ENCODE measurements at places on chromosomes 2 and 18.

DNA sequence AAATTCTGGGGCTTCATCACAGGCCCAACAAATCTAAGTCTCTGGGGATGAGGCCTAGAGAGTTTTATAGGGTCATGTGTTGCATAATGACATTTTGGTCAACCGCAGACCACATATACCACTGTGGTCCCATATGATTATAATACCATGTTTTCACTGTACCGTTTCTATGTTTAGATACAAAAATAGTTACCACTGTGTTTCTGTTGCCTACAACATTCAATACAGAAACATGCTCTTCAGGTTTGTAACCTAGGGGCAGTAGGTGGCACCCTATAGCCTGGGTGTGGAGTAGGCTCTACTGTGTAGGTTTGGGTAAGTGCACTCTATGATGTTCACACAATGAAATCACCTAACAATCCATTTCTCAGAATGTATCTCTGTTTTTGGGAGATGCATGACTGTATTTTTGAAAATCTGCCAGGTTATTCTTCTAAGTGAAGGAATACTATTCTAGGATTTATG is 485.2 kb downstream of the PTPRM start:
- DNase-seq: no peak

GRCh38 chr2:176599796-176600485 is 330.7 kb downstream of the MTX2 start:
- no peak for DNase-seq

DNA sequence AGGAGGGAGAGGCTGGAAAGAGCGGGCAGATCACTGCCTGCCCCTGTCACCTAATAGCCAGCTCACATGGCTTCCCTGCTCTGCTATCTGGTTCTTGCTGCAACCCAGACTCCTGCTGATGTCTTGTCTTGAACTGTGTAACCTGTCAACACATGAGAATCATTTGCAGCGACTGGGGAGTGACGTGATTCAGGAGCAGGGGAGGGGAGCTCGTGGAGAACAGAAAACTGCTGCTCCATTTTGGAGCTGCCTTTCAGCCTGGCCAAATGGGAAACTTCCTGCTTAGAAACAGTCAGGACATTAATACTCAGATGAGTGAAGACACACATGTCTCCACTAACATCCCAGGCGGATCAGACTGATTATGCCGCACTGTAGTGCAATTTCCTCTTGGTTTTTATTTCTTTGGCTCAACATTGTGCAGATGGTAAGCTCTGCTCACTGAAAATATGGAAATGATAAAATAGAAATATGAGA is 38.1 kb downstream of the RPL37A start:
- no peak for DNase-seq

DNA sequence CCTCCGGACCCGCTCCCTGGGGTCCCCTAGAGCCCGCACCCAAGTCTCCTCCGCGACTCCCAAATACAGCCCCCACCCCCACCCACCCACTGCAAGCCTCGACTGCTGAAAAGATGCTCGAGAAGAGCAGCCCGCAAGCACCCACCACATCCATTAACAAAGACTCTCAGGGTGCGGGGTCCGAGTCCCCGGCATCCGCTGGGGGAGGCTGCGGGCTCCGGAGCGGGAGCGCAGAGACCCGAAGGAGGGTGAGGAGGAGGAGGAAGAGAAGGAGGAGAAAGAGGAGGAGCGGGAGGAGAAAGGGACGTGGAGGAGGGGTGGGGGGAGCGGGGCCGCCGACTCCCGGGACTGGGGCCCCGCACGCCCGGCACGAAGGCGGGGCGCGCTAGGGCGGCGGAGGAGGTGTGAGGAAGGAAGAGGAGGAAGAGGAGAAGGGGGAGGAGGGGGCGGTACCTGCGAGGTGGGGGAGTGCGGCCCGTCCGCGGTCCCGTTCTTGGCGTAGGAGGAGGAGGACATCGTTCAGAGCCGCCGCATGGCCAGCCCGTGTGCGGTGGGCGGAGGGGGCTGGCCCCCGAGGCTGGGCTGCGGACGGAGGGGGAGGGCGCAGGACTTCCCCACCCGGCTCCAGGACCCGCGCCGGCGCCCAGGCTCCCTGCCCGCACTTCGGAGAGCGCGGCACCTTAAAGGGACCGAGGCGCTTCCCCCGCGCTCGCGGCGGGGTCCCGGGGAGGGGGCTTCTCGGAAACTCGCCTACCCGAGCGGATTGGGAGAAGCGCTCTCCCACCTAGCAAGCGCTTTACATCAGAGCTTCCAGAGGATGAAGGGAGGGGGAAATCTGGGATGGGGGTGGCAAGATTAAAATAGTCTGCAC is at the start of gene CACNB4:
Gene CACNB4 (minus strand): TSS at position 549 of the 871 bp plus-strand sequence.
- peak; percentile 72 for DNase-seq

DNA sequence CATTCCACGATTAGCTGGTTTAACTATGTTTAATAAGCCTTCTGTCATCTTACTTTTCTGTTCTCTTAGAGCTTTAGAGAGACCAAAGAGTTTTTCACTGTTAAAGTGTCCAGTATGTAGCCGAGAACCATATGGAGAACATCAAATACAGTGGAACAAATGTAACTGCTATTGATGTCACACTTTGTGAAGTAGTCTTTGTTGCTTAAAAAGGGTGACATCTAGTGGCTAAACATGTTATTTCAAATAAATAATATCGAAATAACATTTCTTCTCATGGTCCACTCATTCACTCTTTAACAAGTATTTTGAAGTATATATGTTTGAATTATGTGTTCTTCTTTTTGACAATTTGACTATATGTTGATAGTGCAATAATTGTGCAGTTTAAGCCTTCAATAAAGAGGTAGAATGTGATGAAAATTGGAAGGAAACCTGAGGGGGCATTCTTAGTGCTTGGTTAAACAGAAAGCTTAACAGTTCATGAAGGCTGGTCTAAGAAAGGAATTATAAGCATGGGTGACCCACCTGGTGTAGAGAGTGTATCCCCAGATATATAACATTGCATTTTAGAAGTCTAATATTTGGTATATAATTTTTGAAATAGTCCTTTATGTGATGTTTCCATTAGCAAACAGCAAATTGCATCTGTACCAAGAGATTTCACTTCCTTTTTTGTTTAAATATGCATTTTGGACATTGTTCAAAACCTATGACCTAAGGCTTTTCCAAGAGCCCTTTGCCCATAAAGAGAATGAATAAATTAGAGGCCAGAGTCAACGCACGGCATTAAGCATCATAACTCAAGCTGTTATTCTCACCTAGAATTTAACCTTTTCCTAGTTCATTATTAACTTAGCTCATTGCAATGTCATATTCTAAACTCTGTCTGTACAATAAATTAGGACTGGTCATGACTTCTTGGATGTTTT is 112.1 kb downstream of the KYNU start:
- DNase-seq: no peak

GRCh38 chr18:54279477-54280219 is 10.3 kb downstream of the POLI start:
- DNase-seq: no peak

GRCh38 chr2:3492951-3493614 is 26.2 kb downstream of the ADI1 start:
- peak; percentile 57 for DNase-seq

GRCh38 chr2:192194265-192194865 is 368 bp downstream of the TMEFF2 start:
- peak; percentile 61 for DNase-seq

DNA sequence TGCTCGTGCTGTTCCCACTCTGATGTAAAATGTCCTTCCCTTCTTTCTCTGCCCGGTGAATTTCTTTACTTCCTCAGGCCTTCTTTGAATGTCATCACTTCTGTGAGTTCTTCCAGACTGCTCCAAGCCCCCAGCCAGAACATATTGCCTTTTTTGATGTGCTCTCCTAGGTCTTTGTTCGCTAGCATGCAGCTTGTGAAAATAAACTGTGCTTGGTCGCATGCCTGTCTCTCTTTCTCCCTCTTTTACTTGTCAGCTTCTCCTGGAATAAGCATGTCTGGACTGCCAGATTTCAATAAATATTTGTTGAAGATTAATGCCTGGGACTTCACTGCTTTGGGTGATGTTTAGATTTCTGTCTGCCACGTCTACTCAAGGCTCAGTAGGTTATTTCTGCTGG is 82.7 kb upstream of the ARHGAP28 start:
- no peak for DNase-seq

DNA sequence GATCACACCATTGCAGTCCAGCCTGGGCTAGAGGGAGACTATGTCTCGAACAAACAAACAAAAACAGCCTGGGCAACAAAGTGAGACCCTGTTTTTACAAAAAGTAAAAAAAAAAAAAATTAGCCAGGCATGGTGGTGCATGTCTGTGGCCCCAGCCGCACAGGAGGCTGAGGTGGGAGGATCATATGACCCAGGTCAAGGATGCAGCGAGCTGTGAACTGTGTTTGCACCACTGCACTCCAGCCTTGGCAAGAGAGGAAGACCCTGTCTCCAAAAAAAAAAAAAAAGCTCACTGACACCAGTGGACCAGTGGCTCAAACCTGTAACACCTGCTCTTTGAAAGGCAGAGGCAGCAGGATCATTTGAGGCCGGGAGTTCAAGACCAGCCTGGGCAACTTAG is 40.1 kb downstream of the UNC50 start:
- no peak for DNase-seq

GRCh38 chr2:171958475-171958874 is 36.2 kb downstream of the HAT1 start:
- DNase-seq: no peak

GRCh38 chr2:77009307-77009706 is 512.9 kb downstream of the LRRTM4 start:
- no peak for DNase-seq

DNA sequence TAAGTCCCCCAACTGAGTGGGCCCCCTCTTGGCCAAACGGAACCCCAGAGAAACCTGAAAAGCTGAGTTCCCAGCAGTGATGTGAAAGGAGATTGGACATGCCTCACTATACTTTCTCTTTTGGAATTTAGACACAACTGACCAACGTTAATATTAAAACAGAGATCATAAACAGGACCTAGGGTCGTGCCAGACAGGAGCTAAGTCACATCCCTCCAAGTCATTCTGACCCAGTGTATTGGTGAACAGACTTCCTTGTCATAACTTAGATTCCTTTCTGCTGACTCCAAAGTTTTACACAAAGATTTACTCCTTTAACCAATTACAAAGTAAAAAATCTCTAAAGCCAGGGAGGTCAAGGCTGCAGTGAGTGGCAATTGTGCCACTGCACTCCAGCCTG is 46.9 kb downstream of the UXS1 start:
- no peak for DNase-seq

GRCh38 chr2:5172923-5173322 is 519.3 kb upstream of the SOX11 start:
- DNase-seq: no peak

DNA sequence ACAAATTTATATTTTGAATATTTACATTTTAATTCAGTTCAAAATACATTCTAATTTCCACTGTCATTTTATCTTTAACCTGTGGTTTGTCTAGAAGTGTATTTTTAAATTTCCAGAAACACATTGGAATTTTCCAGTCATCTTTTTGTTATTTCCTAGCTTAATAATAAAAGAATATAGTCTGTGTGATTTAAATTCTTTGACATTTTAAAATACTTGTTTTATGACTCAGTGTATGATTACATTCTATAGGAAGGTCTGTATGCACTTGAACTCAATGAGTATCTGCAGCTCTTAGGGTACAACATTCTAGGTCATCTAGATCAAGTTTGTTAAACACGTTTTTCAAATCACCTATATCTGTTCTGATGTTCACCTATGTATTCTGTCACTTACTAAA is 88.3 kb upstream of the MBOAT2 start:
- DNase-seq: no peak

GRCh38 chr2:219573166-219573565 is 1.1 kb downstream of the INHA start:
- no peak for DNase-seq

DNA sequence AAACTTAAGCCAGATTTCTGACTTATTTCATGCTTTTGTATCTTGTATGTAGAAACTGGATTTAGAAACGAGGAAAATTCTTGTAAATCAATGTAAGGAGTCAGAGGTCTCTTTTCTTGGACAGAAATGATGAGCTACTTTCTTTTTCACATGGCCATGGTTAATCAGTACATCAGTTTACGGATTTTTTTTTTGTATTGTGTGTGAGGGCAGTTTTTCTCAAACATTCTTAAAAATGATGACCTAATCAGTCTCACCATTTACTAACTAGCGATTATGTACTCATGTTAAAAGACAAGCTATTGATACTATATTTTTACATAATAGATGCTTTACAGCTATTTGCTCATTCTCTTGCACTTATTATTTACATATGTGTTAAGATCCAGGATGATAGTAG is 165.2 kb upstream of the DOCK10 start:
- no peak for DNase-seq

GRCh38 chr2:205776139-205776538 is 93.8 kb downstream of the NRP2 start:
- DNase-seq: peak; percentile 67

GRCh38 chr2:68911246-68911645 is 40.0 kb upstream of the BMP10 start:
- no peak for DNase-seq

DNA sequence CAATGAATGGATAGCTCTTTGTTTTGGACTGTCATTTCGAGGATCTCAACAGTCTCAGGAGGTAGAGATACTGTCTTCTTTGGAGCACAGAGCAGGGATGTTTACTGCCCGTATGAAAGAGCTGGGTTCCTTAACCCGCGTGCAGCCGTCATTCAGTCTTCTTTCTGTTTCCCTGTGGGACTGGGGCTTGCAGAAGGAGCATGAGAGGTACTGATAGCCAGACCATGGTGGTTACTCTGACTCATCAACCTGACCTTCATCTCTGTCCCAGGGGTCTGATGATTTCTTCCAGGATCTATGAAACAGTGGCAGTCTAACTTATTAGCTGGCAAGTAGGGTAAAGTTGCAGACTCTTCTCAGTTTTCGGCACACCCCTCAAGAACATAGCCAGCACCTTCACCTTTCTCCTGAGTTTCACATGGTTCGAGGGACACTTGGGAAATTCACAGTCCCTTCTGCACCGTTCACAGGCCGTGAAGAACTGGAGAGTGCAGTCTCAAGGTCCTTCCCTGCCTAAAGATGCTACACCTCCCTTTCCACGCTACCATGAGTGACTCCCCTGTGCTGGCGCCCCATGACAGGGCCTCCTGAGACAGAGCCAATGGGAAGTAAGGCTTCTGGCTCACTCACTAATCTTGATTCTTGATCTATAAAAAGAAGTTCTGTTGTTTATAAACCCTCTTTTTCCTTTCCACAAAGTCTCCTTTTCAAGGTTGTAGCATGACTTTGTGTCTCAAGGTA is 226.2 kb downstream of the MC4R start:
- DNase-seq: no peak

- DNase-seq: no peak
Observed at GRCh38 chr18:39375066-39375465, 1809.5 kb upstream of the CELF4 start.

- no peak for DNase-seq
Observed at GRCh38 chr18:25314838-25315190, 37.2 kb downstream of the ZNF521 start.

GRCh38 chr2:127661949-127662510 is 13.3 kb downstream of the LIMS2 start:
- peak; percentile 66 for DNase-seq

GRCh38 chr18:50675043-50675442 is 115.2 kb downstream of the MAPK4 start:
- no peak for DNase-seq

DNA sequence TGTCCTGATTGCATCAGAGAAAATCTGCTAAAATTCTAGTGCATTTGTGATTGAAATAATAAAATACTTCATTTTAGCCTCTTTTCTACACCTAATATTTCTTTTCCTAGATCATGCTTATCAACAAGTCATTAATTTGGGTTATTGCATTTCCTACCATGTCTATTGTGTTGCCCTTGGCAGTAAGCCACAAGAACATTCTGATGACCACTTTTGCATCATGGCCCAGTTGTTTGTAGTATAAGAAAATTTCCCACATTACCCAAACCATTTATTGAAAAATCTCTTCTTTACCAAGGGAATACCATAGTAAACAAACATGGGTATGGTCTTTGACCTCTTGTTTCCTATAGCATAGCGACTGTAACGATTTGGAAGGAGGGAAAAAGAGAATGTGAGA is 76.3 kb downstream of the R3HDM1 start:
- no peak for DNase-seq
